ENCODE measurements at places on chromosomes 12 and 14.

- no peak for DNase-seq
Observed at GRCh38 chr12:105347499-105347898, 17.0 kb downstream of the C12orf75 start.

DNA sequence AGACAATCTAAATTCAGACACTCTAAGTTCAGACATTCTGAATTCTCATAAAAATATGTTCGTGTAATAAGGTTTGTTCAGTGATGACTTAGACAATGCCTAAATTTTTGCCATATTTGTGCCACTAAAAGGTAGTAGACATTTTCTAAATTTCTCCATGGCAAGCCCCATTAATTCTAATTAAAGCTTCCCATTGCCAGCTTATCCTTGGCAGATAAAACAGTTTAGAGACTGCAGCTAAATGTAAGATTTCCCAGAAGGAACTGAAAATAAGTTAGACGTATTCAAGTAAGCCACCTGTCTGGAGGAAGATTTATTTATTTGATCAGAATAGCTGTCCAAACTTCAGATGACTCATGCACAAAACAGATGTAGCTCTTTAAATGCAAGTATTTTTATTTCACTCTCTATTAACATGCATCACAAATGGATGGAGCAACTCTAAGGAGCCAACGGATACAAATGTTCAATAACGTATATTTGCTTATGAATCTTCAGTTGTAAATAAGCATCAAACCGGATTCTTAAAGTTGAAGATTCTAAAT is 130.4 kb downstream of the SLC2A13 start:
- no peak for DNase-seq

DNA sequence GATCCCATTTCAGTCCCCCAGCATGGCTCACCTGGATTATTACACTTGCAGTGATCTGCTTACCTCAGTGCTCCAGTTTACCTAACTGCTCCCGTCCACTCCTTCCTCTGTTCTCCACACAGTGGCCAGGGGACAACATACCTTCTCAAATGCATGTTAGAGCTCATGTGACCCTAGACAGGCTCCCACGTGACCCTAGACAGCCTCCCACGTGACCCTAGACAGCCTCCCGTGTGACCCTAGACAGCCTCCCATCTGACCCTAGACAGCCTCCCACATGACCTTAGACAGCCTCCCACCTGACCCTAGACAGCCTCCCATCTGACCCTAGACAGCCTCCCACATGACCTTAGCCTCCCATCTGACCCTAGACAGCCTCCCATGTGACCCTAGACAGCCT is 226.0 kb upstream of the TMEM132C start:
- no peak for DNase-seq

DNA sequence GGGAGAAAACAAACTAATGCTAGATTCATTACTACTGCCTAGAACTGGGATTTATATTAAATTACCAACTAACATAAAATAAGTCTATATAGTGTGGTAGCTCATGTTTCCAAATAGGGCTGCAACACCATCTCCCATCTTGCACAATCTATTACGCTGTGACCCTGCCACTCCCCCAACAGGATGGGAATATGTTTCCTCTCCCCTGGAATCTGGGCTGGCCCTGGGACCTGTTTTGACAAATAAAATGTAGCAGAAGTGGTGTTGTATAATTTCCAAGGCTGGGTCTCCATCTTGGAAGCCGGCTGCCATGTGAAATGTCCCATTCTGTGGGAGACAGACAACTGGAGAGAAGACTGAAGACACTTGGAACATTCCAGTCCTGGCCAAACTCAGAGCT is 45.6 kb upstream of the FERMT2 start:
- no peak for DNase-seq

DNA sequence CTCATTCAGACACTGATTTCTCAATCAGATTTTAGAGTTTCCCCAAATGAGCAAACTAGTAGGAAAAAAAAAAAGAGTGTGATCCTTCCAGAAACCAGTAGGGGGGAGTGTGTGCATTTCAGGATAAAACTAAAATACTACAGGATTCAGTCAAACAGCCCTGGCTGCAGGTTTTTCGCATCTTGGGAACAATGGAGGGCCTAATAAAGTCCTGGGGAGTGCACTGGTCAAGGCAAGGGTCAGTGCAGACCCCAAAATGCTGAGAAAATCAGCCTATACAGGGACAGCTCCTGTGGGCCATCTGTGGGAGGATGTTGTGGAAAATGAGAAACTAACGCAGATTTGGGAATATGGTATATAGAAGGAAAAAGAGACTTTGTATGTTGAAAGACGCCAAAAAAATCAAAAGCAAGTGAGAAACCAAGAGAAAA is 22.2 kb upstream of the ABCD4 start:
- peak; percentile 12 for DNase-seq

- DNase-seq = no peak
Observed at GRCh38 chr14:71460091-71460490, 472.1 kb upstream of the RGS6 start.

DNA sequence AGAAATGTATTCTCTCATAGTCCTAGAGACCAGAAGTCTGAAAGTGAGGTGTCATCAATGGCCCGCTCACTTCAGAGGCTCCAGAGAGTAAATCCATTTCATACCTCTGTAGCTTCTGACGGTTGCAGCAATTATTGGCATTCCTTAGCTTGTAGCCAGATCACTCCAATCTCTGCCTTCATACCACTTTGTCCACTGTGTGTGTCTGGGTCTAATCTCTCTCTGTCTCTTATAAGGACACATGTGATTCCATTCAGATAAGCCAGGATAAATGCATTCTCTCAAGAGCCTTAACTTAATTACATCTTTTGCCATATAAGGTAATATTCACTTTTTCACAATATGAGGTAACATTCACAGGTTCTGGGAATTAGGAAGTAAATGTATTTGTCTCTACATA is 365.7 kb downstream of the GXYLT1 start:
- no peak for DNase-seq

GRCh38 chr12:127621366-127621765 is 645.6 kb upstream of the TMEM132C start:
- DNase-seq = no peak

- no peak for DNase-seq
Observed at GRCh38 chr12:32897687-32898573, 1.4 kb upstream of the PKP2 start.

- DNase-seq = peak; percentile 78
Observed at GRCh38 chr12:43306066-43306465, 245.9 kb downstream of the ADAMTS20 start.

DNA sequence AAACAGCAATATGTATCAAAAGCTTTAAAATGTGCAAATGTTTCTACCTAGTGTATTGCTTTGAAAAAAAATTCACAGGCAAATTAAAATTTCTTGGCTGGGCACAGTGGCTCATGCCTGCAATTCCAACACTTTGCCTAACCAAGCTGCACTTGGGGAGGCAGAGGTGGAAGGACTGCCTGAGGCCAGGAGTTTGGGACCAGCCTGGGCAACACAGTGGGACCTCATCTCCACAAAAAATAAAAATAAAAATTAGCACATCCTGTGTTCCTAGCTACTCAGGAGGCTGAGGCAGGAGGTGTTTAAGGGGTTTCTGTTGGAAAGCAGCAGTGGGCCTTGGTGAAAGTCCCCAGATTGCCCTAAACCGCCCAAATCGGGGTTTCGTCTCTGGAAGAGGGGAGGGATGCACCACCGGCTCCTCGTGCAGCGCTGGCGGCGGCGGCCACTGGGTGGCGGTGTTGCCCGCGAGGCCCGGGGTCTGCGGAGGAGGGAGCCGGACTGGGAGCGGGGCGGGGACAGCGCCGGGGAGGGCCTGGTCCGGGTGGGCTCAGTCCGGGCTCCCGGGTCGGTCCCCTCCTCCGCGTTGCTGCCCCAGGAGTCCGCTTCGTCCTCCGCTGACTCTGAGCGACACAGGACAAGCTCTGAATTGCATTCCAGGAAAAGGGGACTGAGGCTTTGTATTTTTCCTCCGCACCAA is 265.6 kb downstream of the AACS start:
- peak; percentile 49 for DNase-seq

DNA sequence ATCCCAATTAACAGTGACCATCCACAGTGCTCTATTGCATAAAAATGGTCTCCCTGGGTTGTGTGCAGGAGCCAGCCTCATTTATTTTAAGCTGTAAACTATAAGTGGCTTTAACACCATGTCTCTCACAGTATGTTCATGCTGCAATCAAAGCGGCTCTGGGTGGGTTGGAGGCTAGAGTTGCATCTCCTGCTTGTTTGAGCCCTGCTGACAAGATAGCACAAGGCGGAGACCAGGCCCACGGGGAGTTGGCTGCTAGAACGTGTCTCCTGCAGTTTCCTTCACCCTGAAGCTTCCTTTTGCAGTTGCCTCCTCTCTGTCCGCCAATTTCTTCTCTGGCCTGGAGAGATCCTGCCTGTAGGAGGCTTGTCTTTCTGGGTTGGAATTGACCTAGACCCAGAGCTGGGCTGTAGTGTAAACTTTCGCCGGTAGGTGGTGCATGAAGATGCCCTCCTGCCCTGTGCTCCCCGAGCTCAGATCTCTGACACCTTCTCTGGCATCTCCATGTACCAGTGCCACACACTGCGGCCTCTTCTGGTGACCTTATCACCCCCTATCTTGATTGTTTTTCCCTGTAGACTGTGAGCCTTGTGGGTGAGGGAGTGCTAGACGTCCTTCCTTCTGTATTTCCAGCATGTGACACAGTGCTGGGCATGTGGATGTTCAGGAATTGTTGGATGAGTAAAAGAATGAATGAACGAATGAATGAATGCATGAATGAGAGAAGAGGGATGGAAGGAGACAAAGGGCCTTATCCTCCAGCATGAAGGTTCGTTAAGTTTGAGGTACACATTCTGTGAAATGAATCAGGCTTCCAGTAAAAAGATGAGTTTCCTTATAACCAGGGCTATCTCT is 10.4 kb downstream of the OTUB2 start:
- DNase-seq = peak; percentile 38

GRCh38 chr14:100822013-100822412 is 3.9 kb upstream of the MEG3 start:
- DNase-seq = peak; percentile 70

- peak; percentile 49 for DNase-seq
Observed at GRCh38 chr14:40053416-40053815, 621.2 kb upstream of the FBXO33 start.

Data from muscle of back (tissue), 13 donors.